HFFc6 (cell line): ENCODE measurements at places on chromosomes 4 and X. TPM values are rescaled to one million over a fixed set of nuclear protein-coding genes. Genes with fewer than 3 reads are reported as not detected.

GRCh38 chrX:7582191-7582590 lies 260.8 kb upstream of the VCX start:
- H3K36me3 ChIP-seq: no peaks in the 10 kb centered on the region
- DNase-seq: no peak
- H3K4me3 ChIP-seq: no peak overlapping the region
- H3K4me1 ChIP-seq: no peaks in the 10 kb centered on the region
- no peak overlapping the region for H3K27ac ChIP-seq
- H3K27me3 ChIP-seq: no peaks in the 10 kb centered on the region

DNA sequence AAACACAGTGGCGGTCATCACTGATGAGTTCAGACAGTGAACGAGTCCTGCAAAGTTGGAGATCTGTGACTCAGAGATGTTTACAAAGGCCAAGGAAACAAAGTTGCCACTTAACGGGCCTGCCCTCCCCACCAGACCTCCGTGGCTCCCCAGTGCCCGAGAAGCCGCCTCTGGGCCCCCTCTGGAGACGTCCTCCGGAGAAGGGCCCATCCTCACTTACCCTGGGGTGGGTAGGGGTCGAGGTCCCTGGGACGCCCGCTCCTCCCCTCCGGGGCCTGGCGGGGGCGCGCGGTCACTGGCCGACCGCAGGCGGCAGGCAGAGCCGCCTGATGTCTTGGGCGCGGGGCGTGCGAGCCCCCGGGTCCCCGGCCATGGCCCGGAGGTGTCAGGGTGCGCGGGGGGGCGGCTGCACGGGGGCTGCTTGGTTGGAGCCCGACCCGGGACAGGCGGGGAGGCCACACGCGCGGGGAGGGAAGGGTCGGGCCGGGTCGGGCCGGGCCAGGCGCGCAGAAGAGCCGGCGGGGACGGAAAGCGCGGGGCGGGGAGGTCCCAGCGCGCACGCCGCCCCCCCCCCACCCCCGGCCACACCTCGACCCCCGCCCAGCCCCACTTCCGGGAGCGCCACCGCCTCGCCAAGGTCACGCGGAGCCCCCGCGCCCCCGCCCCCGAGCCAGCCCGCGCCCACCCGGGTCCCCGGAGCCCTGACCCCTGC lies 529 bp downstream of the DHRSX start:
- H3K4me1 ChIP-seq: peaks cover 41% of the 10 kb centered on the region
- peak overlapping the region; percentile 80 for H3K27ac ChIP-seq
- peak; percentile 50 for DNase-seq
- H3K27me3 ChIP-seq: no peaks in the 10 kb centered on the region; the same call in 1 of the 2 replicates
- H3K4me3 ChIP-seq: peak overlapping the region; percentile 79
- no peaks in the 10 kb centered on the region for H3K36me3 ChIP-seq

GRCh38 chr4:74447636-74448233 lies 2.8 kb downstream of the AREG start:
- no peak overlapping the region for H3K27ac ChIP-seq
- no peak for DNase-seq
- H3K4me1 ChIP-seq: peaks cover 73% of the 10 kb centered on the region
- no peaks in the 10 kb centered on the region for H3K27me3 ChIP-seq
- H3K36me3 ChIP-seq: peaks cover 1% of the 10 kb centered on the region; the same call in 1 of the 2 replicates
- H3K4me3 ChIP-seq: no peak overlapping the region

GRCh38 chrX:86455495-86455894 lies 307.2 kb downstream of the DACH2 start:
- no peak overlapping the region for H3K27ac ChIP-seq
- no peak overlapping the region for H3K4me3 ChIP-seq
- peaks cover 1% of the 10 kb centered on the region; the same call in 1 of the 2 replicates for H3K27me3 ChIP-seq
- no peaks in the 10 kb centered on the region for H3K36me3 ChIP-seq
- no peaks in the 10 kb centered on the region for H3K4me1 ChIP-seq

DNA sequence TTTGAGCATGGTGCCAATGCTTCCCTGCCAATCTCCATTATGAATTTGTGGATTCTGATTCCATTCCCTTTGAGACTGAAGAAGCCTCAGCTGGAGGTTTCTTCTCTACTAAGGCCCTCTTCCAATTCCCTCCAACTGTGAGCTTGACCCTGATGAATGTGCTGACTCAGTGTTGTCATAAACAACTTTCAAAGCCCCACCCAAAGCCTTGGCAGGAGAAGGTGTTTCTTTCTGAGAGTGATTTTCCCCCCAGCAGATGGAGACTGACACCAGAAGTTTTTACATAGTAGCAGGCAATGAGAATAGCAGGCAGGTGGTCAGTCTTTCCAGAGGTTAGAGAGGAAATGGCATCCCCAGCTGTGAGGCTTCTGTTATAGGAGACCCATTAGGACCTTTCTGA lies 53.1 kb downstream of the OCRL start:
- H3K4me1 ChIP-seq: peaks cover 9% of the 10 kb centered on the region
- no peak for DNase-seq
- peak overlapping the region; percentile 39; the same call in 1 of the 2 replicates for H3K27ac ChIP-seq
- no peak overlapping the region for H3K4me3 ChIP-seq
- H3K27me3 ChIP-seq: peaks cover 2% of the 10 kb centered on the region; the same call in 1 of the 2 replicates
- H3K36me3 ChIP-seq: peaks cover 15% of the 10 kb centered on the region; the same call in 1 of the 2 replicates

DNA sequence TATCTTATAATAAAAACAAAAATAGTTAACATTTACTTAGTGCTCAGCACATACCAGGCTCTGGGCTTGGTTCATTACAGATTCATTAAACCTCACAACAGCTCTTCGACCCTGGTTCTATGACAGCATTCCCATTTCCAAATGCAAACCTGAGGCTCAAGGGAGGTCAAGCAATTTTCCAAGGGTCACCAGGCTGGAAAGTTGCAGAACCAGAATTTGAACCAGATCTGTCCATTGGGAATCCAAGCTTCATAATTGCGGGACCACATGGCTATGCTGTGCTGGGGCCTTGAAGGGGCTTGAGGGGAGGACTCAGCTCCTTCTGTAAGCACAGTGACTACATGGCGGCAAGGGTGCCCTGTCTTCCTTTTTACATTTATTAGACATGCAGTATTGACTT lies 197.3 kb upstream of the LNX1 start:
- no peaks in the 10 kb centered on the region; the same call in 1 of the 2 replicates for H3K27me3 ChIP-seq
- H3K4me1 ChIP-seq: peaks cover 13% of the 10 kb centered on the region
- H3K27ac ChIP-seq: no peak overlapping the region
- H3K36me3 ChIP-seq: no peaks in the 10 kb centered on the region
- H3K4me3 ChIP-seq: no peak overlapping the region
- DNase-seq: no peak

DNA sequence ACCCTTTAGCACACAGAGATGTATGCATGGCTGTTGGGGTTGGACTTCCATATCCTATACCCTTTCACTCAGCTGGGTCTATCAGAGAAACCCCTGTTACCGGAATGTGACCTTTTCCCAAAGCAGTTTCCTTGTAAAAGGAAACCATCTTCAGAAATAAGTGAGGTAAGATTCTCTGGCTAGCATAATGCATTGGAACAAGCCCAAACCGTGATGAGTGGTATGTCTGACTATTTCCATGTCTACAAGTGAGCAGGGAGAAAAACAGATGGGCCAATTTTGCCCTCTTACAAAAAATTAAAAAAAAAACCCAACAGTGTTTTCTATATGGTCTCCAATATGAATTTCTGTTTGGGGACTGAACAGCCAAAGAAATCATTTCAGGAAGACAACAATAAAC lies 283.9 kb downstream of the SMARCA1 start:
- H3K4me3 ChIP-seq: no peak overlapping the region
- H3K4me1 ChIP-seq: no peaks in the 10 kb centered on the region
- no peaks in the 10 kb centered on the region for H3K36me3 ChIP-seq
- H3K27ac ChIP-seq: no peak overlapping the region
- DNase-seq: peak; percentile 0
- H3K27me3 ChIP-seq: peaks cover 2% of the 10 kb centered on the region

DNA sequence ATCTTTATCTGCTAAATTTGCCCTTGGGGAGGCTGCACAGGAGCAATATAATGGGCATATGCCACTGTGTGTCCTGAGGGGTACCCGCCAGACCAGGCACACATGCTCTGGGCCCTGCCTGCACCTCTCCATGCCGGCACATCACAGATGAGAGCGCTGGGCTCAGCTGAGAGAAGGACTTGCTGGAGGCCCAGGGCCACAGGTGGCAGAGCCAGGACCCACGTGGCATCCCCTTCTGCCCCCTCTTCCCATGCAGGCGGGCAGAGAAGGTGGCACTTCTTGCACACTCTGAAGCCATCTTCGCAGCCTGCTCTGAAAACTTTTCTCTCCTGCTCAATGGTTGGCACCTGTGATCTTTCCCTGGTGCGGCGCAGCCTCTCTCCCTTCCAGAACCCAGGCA lies 20.1 kb downstream of the CPZ start:
- H3K4me1 ChIP-seq: no peaks in the 10 kb centered on the region
- no peak overlapping the region for H3K27ac ChIP-seq
- no peaks in the 10 kb centered on the region for H3K36me3 ChIP-seq
- DNase-seq: no peak

DNA sequence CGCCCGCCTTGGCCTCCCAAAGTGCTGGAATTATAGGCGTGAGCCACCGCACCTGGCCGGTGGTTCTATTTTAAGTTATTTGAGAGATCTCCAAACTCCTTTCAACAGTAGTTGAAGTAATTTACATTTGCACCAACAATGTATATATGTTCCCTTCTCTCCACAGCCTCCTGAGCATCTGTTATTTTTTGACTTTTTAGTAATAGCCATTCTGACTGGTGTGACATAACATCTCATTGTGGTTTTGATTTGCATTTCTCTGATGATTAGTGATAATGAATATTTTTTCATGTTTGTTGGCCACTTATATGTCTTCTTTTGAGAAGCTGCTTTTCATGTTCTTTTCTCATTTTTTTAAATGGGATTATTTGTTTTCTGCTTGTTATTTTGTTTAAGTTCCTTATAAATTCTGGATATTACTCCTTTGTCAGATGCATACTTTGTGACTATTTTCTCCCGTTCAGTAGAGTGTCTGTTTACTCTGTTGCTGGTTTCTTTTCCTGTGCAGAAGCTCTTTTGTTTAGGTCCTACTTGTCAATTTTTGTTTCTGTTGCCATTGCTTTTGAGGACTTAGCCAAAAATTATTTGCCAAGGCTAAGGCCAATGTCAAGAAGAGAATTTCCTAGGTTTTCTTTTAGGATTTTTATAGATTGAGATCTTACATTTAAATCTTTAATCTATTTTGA lies 213.2 kb downstream of the ARHGAP24 start:
- H3K27me3 ChIP-seq: no peaks in the 10 kb centered on the region
- H3K36me3 ChIP-seq: no peaks in the 10 kb centered on the region
- no peaks in the 10 kb centered on the region for H3K4me1 ChIP-seq
- no peak overlapping the region for H3K27ac ChIP-seq

DNA sequence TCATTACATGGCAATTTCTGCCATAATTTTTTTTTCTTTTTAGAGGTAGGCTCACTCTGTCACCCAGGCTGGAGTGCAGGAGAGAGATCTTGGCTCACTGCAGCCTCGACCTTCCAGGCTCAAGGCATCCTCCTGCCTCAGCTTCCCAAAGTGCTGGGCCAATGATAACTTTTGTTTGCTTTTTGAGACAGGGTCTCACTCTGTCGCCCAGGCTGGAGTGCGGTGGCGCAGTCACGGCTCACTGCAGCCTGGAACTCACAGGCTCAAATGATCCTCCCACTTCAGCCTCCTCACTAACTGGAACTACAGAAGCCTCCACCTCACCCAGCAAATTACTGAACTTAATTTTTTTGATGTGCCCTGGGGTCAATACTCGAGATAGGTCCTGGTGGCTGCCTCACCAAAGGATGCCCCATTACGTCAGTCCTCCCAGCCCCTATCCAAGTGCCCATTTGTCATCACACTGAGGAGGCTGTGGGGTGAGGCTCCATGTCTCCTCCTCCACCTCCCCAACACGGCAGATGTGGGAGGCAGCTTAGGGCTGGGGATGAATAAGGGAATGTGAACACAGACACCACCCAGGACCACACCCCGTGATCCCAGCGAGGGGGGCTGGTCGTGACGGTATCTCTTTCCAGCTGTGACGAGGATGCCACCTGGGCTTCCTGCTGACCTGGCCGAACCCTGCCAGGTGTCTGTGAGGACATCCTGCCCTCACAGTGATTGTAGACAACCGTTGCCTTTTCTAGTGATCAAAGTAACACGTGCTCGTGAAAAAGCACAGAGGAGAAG lies 12.4 kb upstream of the NKX1-1 start:
- no peaks in the 10 kb centered on the region for H3K36me3 ChIP-seq
- no peak overlapping the region for H3K4me3 ChIP-seq
- peaks cover 22% of the 10 kb centered on the region for H3K27me3 ChIP-seq
- no peak for DNase-seq
- no peaks in the 10 kb centered on the region for H3K4me1 ChIP-seq

- no peaks in the 10 kb centered on the region for H3K4me1 ChIP-seq
- DNase-seq: no peak
- H3K27ac ChIP-seq: no peak overlapping the region
- no peak overlapping the region for H3K4me3 ChIP-seq
- peaks cover 4% of the 10 kb centered on the region for H3K27me3 ChIP-seq
Observed at GRCh38 chrX:72576141-72576894, 3.7 kb upstream of the HDAC8 start.

DNA sequence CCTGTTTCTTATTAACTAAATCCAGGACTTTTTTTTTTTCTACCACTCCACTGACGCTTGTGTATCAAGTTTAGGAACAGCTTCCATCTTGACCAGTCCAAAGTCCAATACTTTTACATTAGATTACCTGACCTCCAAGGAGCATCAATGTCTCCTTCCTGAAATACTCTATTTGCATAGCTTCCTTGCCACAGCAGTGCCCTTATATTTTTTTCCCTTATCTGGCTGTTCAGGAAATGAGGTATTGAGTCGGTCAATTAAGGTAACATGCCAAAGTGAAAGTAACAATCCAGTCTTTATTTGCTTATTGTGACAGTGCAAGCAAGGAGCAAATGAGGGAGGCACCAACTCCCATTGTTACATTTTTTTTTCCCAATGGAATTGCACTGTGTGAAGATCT lies 730.8 kb upstream of the NDST4 start:
- H3K4me3 ChIP-seq: no peak overlapping the region
- no peak for DNase-seq
- H3K36me3 ChIP-seq: no peaks in the 10 kb centered on the region
- H3K27me3 ChIP-seq: no peaks in the 10 kb centered on the region
- no peaks in the 10 kb centered on the region for H3K4me1 ChIP-seq

DNA sequence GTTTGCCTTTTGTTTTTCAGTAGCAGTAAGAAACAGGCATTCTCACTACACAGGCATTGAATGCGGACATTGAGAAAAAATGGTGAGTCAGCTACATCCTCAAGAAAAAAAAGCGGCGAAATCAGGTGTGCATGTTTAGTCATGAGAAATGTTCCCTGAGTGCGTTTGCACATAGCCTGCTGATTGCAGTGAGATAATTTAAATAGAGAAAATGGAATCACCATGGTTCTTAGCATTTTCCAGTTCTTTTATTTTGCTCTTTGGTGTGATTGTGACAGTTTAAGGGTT lies 54.1 kb upstream of the CLDN34 start:
- no peak overlapping the region for H3K27ac ChIP-seq
- H3K27me3 ChIP-seq: peaks cover 4% of the 10 kb centered on the region; the same call in 1 of the 2 replicates
- H3K36me3 ChIP-seq: no peaks in the 10 kb centered on the region
- H3K4me3 ChIP-seq: no peak overlapping the region
- H3K4me1 ChIP-seq: peaks cover 31% of the 10 kb centered on the region

CENPVL1 gene
- total RNA-seq: not detected in 3 replicates

SLC7A11 gene
- 15.1 and 50.8 TPM in 2 replicates for total RNA-seq

TMSB15A gene
- 1.5 to 2.9 TPM (median 1.8 TPM) in 3 replicates for total RNA-seq

RTL3 gene
- total RNA-seq: 0.26 to 0.62 TPM (median 0.51 TPM) in 3 replicates
